ENCODE measurements at places on chromosomes 7 and 10.

GRCh38 chr7:95011995-95012394 is 104.6 kb downstream of the PPP1R9A start:
- no peak for DNase-seq
- peak overlapping the region; percentile 52 for H3K27ac ChIP-seq

GRCh38 chr10:75018686-75019307 is 92.7 kb upstream of the SAMD8 start:
- H3K4me3 ChIP-seq = no peak overlapping the region
- no peaks in the 10 kb centered on the region for H3K27me3 ChIP-seq
- no peak overlapping the region for H3K27ac ChIP-seq
- no peak for DNase-seq
- peaks cover 14% of the 10 kb centered on the region for H3K36me3 ChIP-seq
- no peaks in the 10 kb centered on the region for H3K4me1 ChIP-seq

- H3K4me3 ChIP-seq = peak overlapping the region; percentile 6
- peak overlapping the region; percentile 16 for H3K27ac ChIP-seq
- H3K4me1 ChIP-seq = peaks cover 46% of the 10 kb centered on the region
- no peaks in the 10 kb centered on the region for H3K36me3 ChIP-seq
- DNase-seq = no peak
These were observed 25.7 kb upstream of the ADD3 start for GRCh38 chr10:109982123-109982522.

DNA sequence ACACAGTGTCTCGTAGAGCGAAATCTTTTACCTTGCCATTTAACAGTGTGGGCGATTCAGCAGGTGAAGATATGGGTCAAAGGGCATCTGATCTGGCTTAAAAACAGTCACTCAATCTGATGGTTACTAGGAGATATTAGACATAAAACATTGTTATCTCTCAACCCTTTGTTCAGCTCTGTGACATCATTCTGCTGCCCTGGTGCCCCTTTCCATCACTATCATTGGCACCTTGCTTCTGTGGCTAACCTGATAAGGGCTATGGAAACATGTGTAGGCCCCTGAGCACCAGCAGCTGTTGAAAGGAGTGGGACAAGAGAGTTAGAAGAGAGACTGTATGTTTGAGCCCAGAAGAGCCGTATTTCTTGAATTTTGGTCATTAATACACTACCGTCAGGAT is 650.3 kb downstream of the PHTF2 start:
- H3K4me1 ChIP-seq = no peaks in the 10 kb centered on the region
- H3K27me3 ChIP-seq = no peaks in the 10 kb centered on the region
- H3K36me3 ChIP-seq = no peaks in the 10 kb centered on the region
- no peak for DNase-seq

DNA sequence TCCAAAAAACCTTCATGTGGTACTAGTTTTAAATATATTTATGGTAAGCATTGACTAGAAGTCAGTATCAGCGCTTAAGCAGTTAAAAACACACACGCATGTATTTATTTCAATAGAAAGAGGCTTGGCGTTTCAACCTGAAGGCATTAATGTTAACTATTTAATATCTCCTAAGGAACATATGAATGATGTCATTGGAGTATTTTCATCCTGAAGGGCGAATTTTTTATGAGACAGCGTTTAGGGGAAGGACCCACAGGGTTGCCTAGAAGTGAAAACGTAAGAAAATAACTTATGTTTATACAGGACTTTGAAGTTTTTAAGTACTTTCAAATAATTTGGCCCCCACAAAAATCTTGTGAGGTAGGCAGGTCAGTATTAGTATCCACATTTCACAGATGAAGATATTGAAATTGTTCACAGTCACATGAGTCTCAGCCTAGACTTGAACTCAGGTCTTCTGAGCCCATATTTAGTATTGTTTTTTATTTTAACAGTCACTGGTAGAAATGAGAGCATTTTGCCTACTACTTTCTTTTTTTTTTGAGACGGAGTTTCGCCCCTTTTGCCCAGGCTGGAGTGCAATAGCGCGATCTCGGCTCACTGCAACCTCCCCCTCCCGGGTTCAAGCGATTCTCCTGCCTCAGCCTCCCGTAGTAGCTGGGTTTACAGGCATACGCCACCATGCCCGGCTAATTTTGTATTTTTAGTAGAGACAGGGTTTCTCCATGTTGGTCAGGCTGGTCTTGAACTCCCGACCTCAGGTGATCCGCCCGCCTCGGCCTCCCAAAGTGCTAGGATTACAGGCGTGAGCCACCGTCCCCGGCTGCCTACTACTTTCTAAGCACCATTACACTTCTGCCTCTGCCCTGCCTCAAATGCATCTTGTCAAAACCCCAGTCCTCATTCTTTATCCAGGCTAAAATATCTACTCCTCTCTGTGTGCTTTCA is 1.8 kb downstream of the SLK start:
- DNase-seq = peak; percentile 70
- H3K4me3 ChIP-seq = peak overlapping the region; percentile 96

Measured in osteoblast (primary cell).